CD14-positive monocyte (primary cell): ENCODE measurements at places on chromosomes 1 and 21.

DNA sequence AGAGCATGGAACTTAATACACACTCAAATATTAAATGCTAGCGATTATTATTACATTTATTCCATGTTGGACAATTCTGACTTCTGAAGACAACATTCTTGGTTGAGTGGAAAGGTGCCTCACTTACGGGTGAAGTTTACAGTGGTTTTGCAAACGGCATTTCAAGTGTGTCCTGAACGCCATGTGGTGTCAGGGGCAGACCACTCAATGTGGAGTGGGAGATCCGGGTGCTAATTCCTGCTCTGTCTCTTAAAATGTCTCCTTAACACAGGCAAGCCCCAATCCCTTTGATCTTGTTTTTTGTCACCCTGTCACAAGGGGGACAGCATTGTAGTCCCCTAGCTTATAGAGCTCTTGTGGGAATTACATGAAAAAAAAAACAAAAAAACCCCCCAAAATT lies 5.6 kb upstream of the TDRD10 start:
- no peaks in the 10 kb centered on the region for H3K36me3 ChIP-seq
- no peak overlapping the region for H3K27ac ChIP-seq
- H3K4me1 ChIP-seq = peaks cover 48% of the 10 kb centered on the region
- peaks cover 27% of the 10 kb centered on the region for H3K27me3 ChIP-seq
- DNase-seq = no peak

DNA sequence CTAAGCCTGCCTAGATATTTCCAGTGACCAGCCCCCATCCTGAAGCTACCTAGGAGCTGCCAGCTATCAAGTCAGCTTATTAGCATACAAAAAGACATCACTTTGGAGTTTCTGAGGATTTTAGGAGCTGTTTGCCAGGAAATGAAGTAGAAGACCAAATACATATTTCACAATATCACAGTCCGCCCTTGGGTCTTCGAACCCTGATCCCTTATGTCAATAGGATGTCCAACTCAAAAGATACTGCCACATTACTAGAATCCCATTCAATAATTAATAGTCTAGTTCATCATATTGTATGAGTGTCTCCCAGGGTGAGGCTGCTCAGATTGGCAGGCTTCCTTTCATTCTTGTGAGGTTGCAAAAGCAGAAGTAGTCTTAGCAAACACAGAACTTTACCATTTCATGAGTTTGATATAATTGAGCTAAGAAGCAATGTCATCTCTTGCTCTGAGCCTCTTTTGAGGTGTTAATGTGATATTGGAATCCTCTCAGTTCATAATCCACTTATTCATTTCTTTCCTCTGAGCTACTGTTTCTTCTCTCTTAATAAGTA lies 13.6 kb downstream of the IPO9 start:
- H3K36me3 ChIP-seq = peaks cover 10% of the 10 kb centered on the region
- H3K27me3 ChIP-seq = no peaks in the 10 kb centered on the region
- peaks cover 10% of the 10 kb centered on the region for H3K4me1 ChIP-seq
- no peak overlapping the region for H3K27ac ChIP-seq

DNA sequence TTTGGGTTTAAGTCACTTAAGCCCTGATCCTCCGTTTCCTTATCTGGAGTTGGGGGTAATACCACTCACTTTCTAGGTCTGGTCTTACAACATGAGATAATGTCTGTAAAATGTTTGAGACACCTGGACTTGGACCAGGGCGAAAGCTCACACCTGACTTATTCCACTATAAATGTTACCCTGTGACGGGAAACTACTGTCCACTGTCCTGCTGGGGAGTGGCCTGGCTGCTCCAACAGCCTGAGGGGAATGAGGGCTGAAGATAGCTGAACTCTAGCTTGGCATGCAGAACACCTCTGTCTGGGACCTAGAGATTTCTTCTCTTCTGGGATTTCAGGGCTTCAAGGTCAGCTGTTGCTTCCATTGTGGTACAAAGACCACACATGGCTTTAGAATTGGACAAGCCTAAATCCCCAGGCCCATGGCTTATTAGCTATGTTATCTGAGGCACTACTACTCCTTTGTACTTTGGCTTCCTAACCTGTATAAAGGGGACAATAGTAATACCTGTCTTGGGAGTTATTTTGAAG lies 9.5 kb upstream of the A3GALT2 start:
- no peak overlapping the region for H3K27ac ChIP-seq
- H3K36me3 ChIP-seq = peaks cover 72% of the 10 kb centered on the region
- no peaks in the 10 kb centered on the region for H3K27me3 ChIP-seq

DNA sequence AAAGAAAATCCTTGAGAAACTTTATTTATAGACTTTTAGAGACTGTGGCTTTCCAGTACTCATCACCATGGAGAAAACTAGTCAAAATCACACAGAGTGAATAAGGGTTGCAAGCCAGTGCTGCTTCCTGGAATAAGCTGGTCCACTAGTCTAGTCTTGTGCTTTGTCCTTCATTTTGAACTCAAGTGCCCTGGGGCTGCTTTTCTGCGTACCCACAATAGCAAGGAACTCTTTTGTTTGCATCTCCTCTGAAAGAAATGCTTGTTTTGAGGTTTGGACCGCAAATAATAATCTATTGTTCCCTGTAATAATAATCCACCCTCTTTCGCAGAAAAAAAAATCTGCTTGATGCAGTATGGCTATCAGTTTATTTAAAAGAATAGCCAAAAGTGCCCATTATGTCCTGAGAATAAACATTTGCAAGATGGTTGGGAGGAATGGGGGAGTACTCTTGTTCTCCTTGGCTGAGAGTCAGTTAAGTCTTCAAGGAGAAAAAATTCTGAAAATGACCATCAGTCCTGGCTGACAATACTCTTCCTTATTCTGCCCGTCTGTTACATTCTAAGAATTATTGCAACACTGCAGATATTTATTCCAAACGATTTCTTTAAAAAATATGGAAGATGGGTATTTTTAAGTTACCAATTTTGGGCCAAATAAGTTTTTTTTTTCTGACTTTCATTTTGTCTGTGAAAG lies 41.9 kb downstream of the MPZL1 start:
- peaks cover 14% of the 10 kb centered on the region for H3K36me3 ChIP-seq
- H3K27ac ChIP-seq = no peak overlapping the region
- DNase-seq = no peak
- peaks cover 55% of the 10 kb centered on the region for H3K4me1 ChIP-seq

GRCh38 chr1:998745-998994 lies 1.2 kb downstream of the HES4 start:
- no peak for DNase-seq
- H3K4me1 ChIP-seq = peaks cover 33% of the 10 kb centered on the region
- no peaks in the 10 kb centered on the region for H3K36me3 ChIP-seq
- peaks cover 29% of the 10 kb centered on the region for H3K27me3 ChIP-seq
- H3K27ac ChIP-seq = no peak overlapping the region

DNA sequence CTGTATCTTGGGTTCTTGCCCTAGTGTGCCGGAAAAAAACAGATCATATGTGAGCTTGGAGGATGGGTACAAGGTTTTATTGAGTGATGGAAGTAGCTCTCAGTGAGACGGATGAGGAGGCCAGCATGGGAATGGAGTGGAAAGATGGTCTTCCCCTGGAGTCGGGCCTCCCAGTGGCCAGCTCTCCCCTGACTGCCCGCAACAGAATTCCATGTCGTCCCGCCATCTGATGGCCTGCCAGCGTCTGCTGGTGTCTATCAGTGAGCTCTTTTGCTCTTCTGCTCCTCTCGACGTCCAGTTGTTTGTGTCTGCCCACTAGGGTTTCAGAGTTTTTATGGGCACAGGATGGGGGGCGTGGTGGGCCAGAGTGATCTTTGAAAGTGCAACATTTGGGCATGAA lies 315.2 kb upstream of the BRINP3 start:
- no peaks in the 10 kb centered on the region for H3K4me1 ChIP-seq
- DNase-seq = no peak
- no peaks in the 10 kb centered on the region for H3K36me3 ChIP-seq
- H3K27me3 ChIP-seq = no peaks in the 10 kb centered on the region

DNA sequence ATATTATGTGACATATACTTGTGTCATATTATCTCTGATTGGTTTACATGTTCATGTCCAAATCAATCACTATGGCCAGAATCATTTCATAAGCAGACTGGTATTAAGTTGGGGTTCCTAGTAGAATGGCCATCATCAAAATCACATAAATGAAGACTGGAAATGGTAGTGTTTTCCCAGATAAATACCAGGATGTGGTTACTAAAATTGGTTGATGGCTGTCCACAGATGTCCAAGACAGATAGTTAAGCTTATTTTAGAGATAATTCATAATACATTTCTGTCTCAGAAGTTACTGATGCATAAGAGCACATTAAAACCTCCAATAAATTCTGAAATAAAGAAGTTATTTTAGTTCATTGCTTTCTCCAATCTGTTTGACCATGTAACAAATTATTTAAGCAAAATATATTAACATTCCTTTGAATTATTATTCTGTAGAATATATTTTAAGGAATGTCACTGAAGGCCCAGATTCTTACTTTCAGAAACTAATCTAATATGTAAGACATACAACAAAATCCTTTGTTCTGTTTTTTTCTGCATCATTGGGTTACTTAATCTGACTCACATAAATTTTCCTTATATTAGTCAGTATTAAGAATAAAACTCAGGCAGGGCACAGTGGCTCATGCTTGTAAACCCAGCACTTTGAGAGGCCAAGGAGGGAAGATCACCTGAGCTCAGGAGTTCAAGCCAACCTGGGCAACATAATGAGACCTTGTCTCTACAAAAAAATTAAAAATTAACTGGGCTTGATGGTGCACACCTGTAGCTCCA lies 483.9 kb downstream of the PTPRC start:
- H3K4me1 ChIP-seq = no peaks in the 10 kb centered on the region
- no peak overlapping the region for H3K27ac ChIP-seq
- no peak overlapping the region for H3K4me3 ChIP-seq
- DNase-seq = no peak
- H3K36me3 ChIP-seq = no peaks in the 10 kb centered on the region
- no peaks in the 10 kb centered on the region for H3K27me3 ChIP-seq

DNA sequence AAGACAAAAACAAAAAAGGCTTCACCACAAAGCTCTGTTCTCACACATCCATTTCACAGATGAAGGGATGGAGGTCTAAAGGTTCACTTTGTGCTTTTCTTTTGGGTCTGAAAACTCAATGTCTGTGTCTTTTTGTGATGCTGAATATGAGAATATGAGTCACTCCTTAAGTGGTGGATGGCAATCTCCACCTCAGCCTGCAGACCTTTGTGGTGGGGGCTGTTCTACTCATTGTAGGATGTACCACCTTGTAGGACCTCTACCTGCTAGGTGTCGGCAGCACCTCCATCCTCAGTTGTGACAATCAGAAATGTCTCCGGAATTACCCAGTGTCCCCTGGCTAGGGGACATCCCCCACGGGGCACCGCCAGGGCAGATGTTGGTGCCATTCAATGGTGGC lies 42.8 kb downstream of the UBASH3A start:
- no peak overlapping the region for H3K4me3 ChIP-seq
- peaks cover 6% of the 10 kb centered on the region for H3K4me1 ChIP-seq
- no peaks in the 10 kb centered on the region for H3K36me3 ChIP-seq

DNA sequence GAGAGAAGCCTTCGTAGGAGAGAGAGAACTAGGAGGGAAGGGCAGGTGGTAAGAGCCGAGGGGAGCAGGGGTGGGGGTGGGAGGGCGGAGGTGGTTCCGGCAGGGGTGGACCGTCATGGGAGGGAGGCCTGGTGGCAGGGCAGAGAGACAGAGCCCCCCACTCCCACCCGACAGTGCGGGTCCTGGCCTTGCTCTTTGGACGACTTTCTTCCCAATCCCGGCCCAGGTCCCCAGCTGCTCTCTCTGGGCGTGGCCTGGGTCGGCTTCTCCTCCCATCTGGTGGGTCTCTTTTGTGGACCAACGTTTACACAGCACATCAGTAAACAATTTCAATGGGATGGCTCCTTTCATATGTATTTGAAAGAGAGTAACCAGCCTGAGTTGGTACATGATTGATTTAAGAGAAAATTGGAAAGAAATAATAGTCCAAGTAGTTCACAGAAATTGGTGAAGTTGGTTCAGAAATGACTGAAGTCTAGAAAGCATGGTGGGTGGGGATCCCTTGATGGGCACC lies 56.9 kb downstream of the LDLRAD2 start:
- H3K4me3 ChIP-seq = no peak overlapping the region
- DNase-seq = no peak
- H3K4me1 ChIP-seq = no peaks in the 10 kb centered on the region
- H3K27ac ChIP-seq = no peak overlapping the region

- DNase-seq = no peak
- H3K36me3 ChIP-seq = no peaks in the 10 kb centered on the region
- H3K27ac ChIP-seq = no peak overlapping the region
- H3K27me3 ChIP-seq = no peaks in the 10 kb centered on the region
- H3K4me3 ChIP-seq = no peak overlapping the region
Observed at GRCh38 chr1:18938707-18939070, 17.8 kb downstream of the IFFO2 start.

DNA sequence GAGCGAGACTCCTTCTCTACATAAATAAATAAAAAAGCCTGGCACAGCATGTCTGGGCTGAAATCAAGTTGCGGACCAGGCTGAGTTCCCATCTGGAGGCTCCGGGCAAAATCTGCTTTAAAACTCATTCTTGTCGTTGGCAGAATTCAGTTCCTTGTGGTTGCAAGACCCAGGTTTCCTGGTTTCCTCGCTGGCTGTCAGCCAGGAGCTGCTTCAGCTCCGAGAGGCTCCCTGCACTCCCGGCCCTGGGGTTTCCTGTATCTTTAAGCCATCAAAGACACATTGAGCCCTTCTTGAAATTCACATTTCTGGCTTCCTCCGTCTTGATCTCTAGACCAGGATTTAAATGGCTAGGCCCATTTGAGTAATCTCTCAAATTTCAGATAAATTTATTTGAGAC lies 20.6 kb upstream of the SCCPDH start:
- H3K4me3 ChIP-seq = no peak overlapping the region
- DNase-seq = peak; percentile 41
- H3K27ac ChIP-seq = peak overlapping the region; percentile 52
- no peaks in the 10 kb centered on the region for H3K36me3 ChIP-seq
- H3K27me3 ChIP-seq = no peaks in the 10 kb centered on the region
- peaks cover 62% of the 10 kb centered on the region for H3K4me1 ChIP-seq

DNA sequence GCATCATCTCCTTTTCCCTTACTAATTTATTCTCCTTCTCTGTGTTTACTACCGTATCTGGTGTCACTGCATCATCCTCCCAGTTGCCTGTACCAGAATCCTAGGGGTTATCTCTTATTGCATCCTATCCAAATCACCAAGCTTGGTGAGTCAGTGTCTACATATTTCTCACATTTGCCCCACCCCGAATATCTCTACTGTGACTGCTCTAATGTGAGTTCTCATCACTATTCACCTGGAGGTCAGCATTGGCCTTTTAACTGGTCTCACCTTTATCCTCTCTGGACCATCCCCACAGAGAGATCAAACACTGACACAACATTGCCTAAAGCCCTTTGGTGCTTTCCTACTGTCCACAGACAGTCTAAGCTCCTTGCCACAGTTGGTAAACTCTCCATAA lies 45.7 kb upstream of the ZNF648 start:
- H3K36me3 ChIP-seq = no peaks in the 10 kb centered on the region
- H3K27me3 ChIP-seq = peaks cover 9% of the 10 kb centered on the region
- DNase-seq = no peak
- no peak overlapping the region for H3K27ac ChIP-seq
- H3K4me3 ChIP-seq = no peak overlapping the region

DNA sequence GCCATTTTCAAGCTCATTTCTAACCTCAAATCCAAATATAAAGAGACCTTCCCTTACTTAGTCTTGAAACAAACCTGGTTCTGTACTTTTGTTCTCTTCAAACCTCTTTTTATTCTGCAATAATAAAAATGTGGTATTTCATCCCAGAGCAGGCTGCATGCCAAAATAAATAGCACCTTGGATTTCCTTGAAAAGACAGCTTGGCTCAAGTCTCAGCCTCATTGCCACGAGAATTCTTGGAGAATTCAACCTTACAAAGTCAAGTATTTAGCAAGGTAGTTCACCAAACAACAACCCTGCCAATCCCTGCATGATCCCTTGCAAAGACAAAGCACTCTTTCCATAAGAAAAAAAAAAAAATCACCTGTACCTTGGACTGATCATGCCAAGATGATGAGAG lies 33.8 kb downstream of the KANK4 start:
- peaks cover 2% of the 10 kb centered on the region for H3K4me1 ChIP-seq
- no peak overlapping the region for H3K27ac ChIP-seq
- H3K36me3 ChIP-seq = no peaks in the 10 kb centered on the region
- DNase-seq = no peak
